ENCODE measurements at places on chromosomes 6 and 20.

DNA sequence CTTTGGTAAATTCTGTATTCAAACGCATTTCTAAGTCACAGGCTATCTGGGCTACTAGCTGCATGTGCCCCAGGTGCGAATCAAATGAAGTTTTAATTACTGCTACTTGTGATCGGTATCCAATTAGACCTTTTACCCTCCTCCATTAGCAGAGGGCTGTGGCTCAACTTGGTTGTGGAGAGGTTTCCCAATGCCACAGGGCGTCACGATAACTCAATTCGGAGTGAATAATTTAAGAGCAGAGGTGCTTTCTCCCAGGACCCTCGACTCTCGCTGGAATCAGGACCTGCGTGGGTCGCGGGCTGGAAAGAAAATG lies 640 bp downstream of the SAYSD1 start:
- DNase-seq = no peak

GRCh38 chr20:38650010-38650409 lies 48.4 kb downstream of the ARHGAP40 start:
- no peak for DNase-seq

GRCh38 chr6:2771079-2771478 lies 5.9 kb downstream of the WRNIP1 start:
- no peak for DNase-seq

GRCh38 chr6:28782113-28782673 lies 141.6 kb downstream of the TRIM27 start:
- no peak for DNase-seq

- no peak for DNase-seq
Observed at GRCh38 chr6:13445005-13445743, 42.2 kb downstream of the GFOD1 start.

- no peak for DNase-seq
Observed at GRCh38 chr6:148869585-148869984, 122.8 kb downstream of the UST start.

DNA sequence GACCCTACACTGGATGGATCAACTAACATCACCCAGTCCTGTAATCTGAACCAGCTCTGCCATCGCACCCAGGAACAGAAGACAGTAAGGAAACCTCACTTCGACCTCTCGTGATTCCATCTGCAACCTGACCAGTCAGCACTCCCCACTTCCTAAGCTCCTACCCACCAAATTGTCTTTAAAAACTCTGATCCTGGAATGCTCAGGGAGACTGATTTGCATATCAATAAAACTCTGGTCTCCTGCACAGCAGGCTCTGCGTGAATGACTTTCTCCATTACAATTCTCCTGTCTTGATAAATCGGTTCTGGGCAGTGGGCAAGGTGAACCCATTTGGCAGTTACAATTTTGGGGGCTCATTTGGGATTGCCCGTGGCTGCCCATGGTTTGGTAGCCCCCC lies 18.3 kb upstream of the AGPAT4 start:
- DNase-seq = peak; percentile 39

DNA sequence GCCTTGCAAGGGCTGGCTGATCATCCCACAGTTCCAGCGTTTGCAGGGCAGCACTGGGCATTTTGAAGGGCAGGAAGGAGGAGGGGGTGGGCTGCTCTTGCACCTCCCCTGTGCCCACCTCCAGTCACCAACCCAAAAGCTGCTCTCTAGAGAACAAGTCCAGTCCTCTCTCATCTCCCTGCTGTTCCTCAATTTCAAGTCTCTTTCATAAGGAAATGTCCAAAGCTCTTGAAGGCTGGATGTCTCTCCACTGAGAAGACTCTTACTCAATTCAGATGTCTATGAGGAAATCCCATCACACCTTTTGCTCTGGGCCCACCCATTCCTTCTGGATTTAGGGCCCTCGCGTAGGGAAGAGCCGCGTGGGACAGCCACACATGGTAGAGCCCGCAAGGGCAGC lies 31.7 kb downstream of the WRNIP1 start:
- no peak for DNase-seq

DNA sequence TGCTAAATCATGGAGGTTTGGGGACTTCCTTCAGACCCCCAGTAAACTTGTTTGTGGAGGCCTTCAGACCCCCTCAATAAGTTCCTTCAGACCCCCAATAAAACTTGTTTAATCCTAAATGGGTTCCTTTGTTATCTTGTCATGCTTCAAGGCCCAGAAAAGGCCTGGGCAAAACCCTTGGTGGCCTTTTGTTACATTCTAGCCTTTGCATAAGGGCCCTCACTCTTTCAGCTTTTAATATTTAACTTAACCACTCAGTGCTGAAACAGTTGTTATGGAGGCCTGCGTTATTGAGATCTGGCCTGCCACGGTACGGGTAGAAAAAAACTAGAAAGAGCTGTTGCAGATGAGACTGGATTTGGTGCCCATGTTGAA lies 4.3 kb upstream of the DYNLRB1 start:
- DNase-seq = no peak

DNA sequence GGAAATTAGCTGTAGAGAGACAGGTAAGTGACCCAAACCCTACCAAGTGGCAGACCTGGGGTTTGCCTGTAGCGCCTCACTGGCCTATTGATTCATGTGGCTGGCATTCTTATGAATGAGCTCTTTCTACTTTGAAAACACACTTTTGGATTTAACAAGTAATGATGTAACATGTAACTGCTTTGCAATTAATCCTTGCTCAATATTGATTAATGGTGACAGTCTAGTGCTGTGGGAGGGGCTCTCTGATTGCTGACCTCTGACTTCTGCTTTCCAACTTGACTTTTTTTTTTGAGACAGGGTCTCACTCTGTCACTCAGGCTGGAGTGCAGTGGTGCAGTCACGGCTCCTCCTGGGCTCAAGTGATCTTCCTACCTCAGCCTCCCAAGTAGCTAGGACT lies 82.7 kb downstream of the TIAM2 start:
- DNase-seq = no peak

DNA sequence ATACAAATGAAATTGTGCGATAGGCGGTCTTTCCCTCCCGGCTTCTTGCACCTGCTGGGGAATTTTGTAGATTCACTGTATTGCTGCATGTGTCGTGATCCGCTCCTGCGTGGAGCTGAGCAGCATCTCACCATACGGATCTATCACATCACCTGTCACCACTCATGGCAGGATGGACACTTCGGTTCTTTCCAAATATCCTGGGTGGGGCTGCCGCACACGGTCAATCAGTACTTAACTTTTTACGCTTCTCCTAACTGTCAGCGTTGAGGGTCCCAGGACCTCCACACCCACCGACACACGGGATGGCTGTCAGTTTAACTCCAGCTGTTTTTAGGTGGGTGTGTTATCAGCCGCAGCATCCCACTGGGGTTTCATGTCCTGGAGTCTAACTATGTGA lies 19.2 kb downstream of the TAF4 start:
- no peak for DNase-seq

GRCh38 chr6:166907373-166907841 lies 48.9 kb downstream of the RNASET2 start:
- DNase-seq = no peak

GRCh38 chr6:167794161-167795157 lies 32.3 kb upstream of the AFDN start:
- no peak for DNase-seq

- DNase-seq = no peak
Observed at GRCh38 chr20:3782597-3782996, 1.3 kb upstream of the SPEF1 start.

GRCh38 chr6:43828711-43829110 lies 58.7 kb downstream of the VEGFA start:
- no peak for DNase-seq

DNA sequence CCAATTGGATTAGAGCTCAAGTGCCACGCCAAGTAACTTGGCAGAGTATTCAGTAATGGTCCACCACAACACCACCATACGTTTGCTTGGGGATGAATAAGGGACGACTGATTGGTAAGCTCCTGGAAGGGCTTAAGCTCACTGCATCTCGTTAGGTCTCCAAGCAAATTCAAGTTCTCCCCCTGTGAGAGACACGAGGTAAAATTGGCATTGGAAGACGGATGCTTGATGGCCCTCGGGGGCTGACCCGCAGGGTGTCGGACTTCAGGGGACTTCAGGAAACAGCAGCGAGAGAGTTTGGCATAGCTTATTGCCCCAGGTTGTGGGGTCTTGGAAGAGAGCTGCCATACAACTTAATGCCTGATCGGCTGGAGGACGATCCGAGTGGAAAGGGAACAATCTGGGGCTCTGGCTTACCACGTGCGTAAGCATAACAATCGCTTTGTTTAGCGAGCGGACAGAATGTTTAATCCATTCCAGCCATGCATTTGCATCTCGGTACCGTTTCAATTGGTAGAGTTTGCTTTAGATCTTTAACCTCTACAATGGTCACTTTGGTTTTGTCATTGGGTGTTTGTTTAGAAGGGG lies 4.8 kb upstream of the ZNFX1 start:
- no peak for DNase-seq

DNA sequence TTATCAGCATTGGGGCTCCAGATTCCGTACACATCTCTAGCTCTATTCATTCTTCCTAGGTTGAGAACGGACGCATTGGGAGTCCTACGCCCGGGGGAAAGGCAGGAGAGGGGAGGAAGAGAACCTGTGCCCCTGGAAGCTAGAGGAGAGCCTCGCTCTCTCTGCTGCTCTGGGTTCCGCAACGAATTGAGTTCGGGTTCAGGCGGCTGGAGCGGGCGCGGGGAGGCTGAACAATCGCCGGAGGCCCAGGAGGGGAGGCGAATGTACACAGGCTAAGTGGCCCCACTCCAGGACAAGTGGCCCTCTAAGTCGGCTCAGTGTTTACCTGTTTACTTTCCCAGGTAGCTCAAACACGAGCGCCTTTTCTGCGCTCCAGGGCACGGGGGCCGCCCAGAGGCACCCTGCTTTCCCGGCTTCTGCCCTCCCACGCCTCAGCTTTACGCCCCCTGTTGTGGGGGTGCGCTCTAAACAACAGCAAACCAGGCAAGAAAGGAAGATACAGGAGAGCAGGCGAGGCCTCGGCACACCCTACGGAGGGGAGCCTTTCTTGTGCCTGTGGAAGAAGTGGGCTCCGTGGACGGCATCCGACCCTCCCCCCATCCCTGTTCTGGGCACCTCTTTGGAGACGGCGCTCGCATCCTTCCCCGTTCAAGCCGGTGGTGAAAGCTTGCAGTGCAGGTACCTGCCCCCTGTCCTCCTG lies 4.6 kb upstream of the NKX2-2 start:
- DNase-seq = no peak

DNA sequence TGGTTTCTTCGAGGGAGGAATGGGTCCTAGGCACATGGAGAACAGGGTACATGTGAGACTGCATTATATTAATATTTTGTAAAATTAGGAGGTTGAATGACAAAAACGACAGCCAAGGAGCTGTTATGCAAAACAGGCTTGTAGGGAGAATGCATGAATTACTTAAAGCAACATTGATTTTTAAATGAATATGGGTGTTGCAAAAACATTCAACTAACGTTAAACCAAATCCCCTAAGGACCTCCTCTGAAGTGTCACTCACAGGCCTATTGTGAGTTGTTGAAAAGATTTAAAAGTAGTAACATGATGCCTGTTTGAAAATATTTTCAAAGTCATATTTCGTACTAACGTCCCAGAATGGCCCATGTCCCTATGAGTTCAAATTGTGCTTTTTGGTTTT lies 21.9 kb downstream of the FBXL4 start:
- DNase-seq = no peak

GRCh38 chr6:14984519-14984853 lies 261.4 kb upstream of the JARID2 start:
- no peak for DNase-seq

- DNase-seq = no peak
Observed at GRCh38 chr6:107582086-107582485, 92.2 kb downstream of the SOBP start.

DNA sequence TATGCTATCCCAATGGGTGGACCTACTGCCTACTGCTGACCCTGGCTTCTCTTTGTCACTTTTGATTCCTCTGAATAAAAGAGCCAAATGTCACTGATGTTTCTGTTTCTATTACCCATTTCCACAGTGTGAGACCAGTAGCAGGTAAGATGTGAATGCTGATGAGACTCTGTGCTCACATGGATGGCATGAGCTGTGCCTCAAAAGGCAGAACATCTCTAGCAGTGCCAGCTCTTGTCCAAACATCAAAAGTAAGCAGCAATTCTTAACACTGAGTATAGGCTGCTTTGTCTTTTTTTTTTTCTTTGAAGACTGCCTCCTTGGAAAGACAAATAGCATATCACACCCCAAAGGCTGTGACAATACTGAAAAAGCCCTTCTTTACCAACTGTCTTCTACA lies 459.2 kb upstream of the RUNX2 start:
- DNase-seq = no peak

DNA sequence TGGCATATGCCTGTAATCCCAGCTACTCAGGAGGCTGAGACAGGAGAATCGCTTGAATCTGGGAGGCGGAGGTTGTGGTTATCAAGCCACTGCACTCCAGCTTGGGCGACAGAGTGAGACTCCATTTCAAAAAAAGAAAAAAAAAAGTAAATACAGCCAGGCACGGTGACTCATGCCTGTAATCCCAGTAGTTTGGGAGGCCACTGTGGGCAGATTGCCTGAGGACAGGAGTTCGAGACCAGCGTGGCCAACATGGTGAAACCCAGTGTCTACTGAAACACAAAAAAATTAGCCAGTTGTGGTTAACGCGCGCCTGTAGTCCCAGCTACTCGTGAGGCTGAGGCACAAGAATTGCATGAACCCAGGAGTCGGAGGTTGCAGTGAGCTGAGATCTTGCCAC lies 1.5 kb upstream of the NINL start:
- DNase-seq = no peak

DNA sequence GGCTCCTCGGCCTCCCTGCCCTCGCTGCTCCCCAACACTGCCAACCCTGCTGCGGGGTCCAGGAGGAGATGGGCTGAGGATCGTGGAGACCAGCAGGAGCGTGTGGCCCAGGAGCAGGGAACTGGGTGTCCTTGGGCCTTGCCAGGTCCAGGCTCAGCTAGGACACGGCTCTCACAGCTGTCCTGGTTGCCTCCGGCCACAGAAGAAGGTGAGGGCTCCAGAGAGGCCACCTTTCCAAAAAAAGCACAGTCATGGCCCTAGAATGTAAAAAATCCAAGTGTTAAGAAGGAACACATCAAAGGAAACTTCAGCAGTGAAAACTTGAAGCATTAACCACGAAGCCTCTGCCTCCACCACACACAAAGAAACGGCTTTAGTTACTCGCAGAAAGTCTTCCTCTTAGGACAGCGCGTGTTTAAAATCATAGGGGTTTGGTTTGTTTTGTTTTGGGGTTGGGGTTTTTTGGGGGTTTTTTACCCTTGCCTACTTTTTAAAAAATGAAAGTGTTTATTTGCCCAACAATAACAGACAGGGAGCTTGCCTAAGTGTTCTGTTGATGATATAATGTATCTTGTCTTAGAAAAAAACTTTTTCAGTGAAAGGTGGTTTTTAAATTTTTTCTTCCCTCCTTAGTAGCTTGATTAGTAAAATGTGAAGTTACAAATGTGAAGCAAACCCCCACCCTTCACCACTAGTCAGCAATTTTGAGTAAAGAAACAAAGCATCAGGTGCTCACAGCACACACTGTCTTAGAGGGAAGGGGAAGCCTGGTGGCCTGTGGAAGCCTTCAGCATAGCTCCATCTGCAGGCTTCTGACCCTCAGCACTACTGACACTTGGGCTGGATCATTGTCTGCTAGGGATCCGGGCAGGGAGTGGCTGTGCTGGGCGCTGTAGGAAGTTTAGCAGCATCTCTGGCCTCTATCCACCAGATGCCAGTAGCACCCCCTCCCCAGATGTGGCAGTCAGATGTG lies 60.0 kb downstream of the PTPN1 start:
- no peak for DNase-seq

- no peak for DNase-seq
Observed at GRCh38 chr6:87431263-87431662, 23.5 kb downstream of the CFAP206 start.

Data from iPS DF 6.9 (cell line).